ENCODE measurements at places on chromosomes 6 and 20.
A peak's percentile ranks its signal among the peaks of the same experiment; 100 is the strongest.

DNA sequence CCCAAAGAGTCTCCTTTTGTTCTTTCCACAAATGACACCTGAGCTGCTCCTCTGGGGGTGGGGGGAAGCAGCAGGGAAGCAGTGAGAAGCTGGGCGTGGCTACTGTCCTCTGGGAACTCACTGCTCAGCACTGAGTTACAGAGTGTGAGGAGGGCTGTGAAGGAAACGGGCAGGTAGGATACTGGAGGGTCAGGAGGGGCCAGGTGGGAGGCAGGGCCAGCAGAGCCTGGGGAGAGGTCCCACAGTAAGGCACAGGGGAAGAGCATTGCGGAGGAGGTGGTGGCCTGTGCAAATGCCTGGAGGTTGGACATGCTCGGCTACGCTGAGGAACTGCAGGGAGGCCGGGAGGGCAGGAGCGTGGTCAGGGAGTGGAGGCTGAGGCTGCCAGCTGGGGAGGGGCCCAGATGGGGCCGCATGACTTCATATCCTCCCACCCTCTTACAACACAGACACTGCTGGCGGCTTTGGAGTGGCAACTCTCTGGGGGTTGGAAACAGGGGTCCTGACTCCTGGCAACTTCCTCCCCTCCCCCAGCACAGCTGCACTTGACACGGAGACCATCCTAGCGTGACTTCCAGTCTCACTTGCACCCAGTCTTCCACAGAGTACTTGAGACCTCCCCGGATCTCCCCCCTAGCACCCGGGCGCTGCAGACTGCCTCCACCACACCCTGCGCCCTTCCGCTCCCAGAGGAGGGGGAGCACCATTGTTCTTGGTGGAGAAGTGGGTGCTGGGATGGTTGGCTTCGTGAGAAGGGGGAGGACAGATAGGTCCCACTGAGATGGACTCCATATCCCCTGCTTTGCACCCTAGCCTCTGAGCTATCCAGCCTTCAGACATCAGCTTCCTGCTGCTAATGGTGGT, 34.2 kb downstream of the RBM38 start:
- no peak for DNase-seq

- DNase-seq = no peak
These were observed 621 bp downstream of the GPR63 start for GRCh38 chr6:96836631-96837080.

- DNase-seq = peak; percentile 18
These were observed 877.5 kb downstream of the TFAP2A start for GRCh38 chr6:9537381-9537780.

- DNase-seq = no peak
These were observed 22.7 kb upstream of the TMEM181 start for GRCh38 chr6:158536891-158537798.

DNA sequence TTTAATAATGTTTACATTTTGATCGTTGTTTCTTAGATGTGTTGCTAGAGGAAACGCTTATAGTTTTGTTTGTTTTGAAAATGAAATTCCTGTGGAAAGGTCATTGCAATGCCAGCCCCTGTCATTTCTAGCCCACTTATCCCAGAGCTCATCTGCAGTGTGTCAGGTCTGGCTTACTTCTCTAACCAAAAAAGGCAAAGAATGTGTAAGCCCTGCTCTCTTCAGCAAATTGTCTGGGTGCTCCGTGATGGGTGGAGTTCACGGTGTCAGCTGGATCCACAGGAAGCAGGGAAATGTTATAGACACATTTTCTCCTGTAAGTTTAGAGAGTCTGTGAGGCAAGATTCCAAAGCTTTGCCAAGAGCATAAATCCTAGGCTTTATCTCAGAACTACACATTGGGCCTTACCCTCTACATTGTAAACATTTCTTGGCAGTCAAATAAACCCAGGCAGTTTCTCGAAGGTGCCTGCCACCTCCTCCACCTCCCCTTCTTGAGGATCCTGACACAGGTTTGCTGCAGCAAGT, 50.9 kb downstream of the RPRD1B start:
- DNase-seq = peak; percentile 85

GRCh38 chr6:101083533-101084175, 202.5 kb upstream of the ASCC3 start:
- DNase-seq = peak; percentile 8

GRCh38 chr6:7219310-7219709, 93.7 kb downstream of the SSR1 start:
- peak; percentile 18 for DNase-seq

DNA sequence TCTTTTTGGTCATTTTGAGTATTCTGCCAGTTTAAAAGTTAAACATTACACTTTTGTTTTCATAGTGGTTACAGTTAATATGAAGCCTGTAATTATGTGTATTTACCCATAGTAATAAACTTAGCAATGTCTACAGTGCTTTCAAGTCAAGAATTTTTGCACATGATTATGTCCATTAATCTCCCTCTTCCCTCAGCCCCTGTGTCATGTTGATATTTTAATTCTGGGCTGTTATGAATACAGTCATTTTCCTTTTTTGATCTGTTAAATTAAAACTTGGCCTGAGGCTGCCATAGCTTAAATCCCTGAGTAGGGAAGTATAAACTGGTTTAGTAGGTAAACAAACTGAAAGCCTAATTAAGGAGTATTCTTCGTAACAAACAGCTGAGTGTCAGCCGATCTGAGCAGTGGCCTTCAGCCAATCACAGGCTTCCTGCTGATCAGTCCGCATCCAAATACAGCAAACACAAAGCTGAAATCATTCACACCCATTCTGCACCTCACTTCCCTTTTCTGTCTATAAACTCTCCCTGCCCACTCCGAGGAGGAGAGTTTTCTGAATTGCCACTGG, 9.5 kb upstream of the SFT2D1 start:
- no peak for DNase-seq

DNA sequence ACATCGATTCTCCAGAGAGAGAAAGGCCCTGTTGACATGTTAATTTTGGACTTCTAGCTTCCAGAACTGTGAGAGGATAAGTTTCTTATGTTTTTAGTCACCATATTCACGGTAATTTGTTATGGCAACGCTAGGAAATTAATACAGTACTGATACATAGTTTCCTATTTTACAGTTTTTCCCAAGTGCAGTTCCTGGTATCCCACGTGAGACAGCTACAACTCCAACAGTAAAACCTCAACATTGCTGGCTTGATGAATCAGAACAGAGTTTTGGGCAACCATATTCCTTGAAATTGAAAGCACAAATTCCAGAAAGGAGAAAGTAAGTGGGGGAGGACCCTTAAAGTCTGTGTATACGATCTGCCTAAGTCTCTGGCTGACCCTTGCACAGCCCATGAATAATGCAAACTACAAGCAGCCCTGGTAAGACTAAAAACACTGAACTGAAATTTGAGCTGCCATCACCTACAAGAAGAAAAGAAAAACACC, 505.1 kb upstream of the NRSN1 start:
- no peak for DNase-seq

GRCh38 chr6:149149653-149150052, 167.9 kb upstream of the TAB2 start:
- DNase-seq = no peak

DNA sequence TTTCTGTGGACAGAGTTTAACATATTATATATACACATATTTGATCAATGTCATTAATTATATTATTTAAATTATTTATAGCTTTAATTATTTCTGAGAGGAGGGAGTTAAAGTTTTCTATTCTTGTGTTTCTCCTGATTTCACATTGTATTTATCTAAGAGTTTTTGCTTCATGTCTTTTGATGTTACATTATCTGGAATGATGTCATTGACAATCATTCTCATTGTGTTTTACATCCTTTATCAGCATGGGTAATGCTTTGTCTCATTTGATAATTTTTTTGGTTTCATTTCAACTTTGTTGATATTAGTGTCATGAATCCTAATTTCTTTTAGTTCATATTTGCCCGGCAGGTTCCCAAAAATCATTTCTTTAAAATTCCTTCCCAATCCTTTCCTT, 56.7 kb upstream of the TOX2 start:
- DNase-seq = no peak

DNA sequence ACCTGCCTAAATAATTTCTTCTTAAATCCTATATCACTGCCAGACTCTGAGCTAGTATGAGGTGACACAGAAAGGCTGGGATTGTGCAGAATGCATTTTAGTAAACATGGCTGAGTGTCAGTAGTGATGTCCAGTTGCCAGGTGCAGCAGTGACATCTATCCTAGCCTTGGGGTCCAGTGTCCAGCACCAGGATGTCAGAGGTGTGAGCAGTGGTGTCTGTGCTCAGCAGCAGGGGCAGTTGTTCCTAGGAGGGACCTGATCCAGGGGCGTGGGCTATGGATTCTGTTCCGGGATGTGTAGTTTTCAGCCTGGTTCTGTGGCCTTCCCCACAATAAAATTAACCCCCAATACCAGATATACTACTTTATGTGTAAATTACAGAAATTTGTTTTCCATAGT, 6.0 kb downstream of the HLA-C start:
- no peak for DNase-seq

DNA sequence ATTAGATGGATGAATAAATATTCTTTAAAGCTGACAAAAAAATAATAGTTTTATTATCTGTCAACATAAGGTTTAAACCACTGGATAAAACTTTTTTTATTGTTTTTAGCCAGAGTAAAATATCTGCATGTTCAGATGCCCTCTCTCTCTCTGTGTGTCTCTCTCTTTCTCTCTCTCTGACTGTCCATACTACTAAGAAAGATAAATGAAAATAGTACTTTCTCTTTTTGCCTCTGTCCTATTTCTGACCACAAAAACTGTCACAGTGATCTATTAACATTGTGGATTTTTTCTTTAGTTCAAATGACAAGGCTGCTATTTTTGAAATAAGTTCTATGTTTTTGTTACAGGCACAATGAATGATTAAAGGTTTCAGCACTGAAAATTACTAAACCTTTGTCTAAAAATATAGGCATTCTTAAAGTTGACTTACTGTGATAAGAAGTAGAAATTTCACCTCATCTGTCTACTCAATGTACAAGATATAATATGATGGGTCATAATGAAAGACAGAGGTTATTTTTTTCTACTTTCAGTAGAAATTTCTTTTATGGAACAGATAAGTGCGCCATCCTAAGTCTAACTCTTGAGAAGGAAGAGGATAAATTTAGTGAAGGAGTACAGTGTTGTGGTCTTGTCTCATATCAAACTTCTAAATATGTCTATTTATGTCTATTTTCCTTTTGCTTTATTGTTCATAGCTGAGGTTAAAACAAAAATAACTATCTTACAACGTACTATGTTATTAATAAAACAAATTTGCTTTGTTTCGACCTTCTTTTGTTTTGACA, 341.9 kb upstream of the EYS start:
- DNase-seq = no peak

- DNase-seq = no peak
These were observed 9.1 kb upstream of the SLC22A16 start for GRCh38 chr6:110485491-110485890.

- DNase-seq = no peak
These were observed 121.2 kb downstream of the PTPRT start for GRCh38 chr20:43068482-43068881.

DNA sequence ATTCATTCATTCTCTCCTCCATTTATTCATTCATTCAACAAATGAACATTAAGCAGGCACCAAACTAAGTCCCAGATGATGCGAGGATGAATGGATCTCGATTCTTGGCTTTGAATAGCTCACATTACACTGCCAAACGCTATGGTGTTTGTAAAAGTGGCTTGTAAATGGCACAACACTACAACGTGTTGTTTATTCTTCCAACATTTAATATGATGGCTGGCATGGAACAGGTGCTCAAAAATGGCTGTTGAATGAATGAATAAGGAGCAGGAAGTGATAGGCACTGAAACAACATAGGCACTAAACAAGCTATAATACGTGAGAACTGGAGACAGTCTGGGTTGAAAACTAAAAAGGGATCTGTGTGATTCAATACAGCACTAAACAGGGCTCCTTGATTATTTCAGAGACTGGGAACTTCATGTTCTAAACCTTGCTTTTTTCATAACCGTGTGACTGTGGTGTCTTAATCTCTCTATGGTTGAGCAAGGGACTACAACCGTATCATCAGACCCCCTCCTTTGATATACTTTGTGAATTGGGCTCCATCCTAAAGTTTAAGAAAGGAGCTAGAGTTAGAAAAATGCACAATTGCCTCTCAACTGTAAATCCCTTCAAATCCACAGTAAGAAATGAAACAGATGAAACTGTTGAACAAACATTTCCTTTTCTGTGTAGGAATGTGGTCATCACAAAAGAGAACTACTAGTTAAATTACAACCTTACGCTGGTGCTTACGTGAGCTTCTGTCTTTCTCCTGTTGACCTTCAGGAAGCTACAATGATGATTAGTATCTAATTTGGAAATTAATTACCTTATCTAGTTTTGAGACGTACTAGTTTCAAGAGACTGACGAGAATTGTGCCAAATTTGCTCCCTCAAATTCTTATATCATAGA, 16.9 kb upstream of the SLC16A10 start:
- DNase-seq = no peak

DNA sequence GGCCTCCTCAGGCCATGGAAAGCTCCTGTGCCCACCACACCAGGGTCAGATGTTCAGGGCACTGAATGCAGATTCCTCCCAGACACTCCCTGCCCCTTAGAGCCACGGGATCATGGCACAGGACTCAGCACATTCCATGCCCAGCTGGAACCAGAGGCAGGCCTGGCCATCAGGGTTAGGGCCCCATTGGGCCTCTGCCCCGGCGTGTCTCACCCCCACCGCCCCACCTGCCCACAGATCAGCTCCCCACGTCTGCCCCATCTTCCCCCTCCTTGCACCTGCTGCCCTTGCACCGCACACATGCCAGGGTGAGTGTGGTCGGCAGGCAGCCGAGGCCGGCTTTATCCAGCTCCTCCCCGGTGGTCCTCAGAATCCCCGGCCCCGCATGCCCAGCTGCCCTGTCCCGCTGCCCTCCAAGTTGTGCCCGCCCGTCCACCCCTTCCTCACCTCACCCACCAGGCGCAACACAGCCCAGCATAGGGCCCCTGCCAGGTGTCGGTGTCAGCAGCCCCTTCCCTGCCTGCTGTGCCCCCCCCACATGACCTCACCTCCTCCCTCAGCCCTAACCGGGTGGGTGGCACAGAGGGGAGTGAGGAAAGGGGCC, 2.2 kb upstream of the SRMS start:
- DNase-seq = no peak

DNA sequence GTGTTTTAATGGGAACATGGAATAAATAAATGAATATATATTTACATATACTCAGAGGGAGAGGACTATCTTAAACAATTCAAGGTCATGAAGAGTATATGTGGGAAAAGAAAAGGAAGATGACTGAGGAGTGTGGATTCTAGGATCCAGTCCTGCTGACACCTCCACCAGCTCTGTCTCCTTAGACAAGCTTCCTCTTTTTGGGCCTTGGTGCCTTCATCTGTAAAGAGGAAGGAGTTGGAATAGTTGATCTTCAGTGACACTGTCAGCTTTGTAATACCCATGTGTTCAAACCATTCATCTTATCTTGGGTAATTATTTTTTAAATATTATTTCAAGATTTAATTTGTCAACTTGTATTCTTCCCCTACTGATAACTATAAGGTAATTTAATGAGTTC, 338.0 kb downstream of the ADGRB3 start:
- DNase-seq = no peak

GRCh38 chr6:44528370-44528644, 140.8 kb downstream of the CDC5L start:
- no peak for DNase-seq
